Activated T-helper 9 cell treated with anti-CD3 and anti-CD28 coated beads, Interleukin-2, amount 50 U/mL, for 16 hours (primary cell): ENCODE measurements at places on chromosomes 16 and 17.

- DNase-seq: no peak
Measured at GRCh38 chr17:7590743-7591142, 849 bp upstream of the SOX15 start.

GRCh38 chr17:77191244-77191643, 50.5 kb downstream of the SEC14L1 start:
- DNase-seq: no peak

GRCh38 chr17:81468770-81469121, 43.9 kb downstream of the ACTG1 start:
- DNase-seq: no peak

DNA sequence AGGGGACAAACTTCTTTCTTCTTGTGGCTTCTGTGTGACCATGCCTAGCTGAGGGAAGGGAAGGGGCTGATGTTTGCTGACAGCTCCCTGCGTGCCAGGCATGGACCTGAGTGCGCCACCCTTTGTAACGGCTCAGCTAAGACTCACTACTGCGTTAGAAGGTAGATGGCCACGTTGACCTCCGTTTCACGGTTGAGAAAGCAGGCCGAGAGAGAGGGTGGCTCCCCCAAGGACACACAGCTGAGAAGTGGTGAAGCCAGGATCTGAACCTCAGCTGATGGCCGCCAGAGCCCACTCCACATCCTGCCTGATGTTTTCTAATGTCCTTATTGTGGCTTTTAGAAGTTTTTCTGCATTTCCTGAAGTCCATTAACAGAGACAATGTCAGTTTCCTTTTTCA, 45.1 kb downstream of the RGS9 start:
- no peak for DNase-seq

DNA sequence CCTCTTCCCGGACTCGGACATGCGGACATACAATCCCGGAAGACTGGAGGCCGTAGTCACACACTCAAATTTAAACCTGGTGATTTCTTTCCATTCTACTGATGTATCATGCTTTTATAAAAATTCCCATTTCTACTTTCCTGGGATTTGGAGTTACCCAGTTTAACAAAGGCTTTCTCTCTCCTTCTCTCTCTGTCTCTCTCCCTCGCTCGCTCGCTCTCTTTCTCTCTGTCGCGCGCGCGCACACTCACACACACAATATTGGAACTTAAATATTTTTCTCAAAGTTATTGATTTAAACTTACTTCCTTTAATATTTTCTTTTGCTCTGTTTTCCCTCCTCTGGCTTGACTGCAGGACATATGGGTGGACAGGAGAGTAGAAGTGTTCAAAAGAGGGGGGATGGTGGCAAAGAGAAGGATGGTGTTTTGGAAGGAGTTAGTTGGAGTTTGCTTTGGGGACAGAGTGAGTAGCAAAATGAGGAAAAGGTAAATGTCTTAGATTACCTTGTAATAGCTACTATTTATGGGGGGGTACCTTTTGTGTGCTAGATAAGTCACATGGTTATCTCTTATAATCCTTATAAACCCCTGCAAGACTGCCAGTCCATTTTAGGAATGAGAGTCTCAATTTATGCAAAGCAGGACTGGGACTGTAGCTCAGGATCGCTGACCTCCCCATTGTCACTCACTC, 878 bp upstream of the TRIM25 start:
- no peak for DNase-seq

DNA sequence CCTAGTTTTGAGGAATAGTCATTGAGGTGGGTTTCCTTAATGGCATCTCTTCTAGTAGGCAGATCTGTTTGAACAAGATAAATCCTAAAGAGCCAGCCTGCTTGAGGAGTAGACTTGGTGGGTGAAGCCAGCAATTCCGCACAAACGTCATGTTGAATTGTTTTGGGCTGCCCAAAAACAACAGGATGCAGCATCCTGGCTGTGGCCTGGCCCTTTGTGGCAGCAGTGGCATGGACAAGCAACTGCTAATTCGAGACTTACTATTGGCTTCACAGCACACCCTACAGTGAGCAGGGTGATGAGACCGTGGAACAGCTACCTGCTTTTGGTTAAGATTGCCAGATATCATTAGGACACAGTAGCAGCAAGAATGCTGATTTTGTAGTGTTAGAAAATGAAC, 9.3 kb upstream of the VPS4A start:
- DNase-seq: no peak

- DNase-seq: no peak
Measured at GRCh38 chr17:8951206-8951605, 14.3 kb downstream of the PIK3R5 start.

DNA sequence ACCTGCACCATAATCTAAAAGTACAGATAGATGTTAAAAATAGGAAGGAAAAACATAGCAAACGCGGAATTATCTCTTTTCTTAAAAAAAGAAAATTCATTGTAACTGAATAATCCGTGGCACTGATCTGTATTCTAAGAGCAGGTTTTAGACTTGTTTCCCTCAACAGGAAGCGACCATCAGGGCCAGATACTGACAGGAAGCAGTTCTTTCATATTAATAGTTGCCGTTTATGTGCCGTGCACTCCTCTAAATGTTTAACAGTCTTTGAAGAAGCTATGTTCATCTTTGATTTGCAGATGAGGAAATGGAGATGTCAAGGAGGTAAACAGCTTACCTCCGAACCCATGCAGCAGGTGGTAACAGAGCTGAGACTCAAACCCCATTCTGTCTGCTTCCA, 23.6 kb downstream of the DYNLRB2 start:
- no peak for DNase-seq

DNA sequence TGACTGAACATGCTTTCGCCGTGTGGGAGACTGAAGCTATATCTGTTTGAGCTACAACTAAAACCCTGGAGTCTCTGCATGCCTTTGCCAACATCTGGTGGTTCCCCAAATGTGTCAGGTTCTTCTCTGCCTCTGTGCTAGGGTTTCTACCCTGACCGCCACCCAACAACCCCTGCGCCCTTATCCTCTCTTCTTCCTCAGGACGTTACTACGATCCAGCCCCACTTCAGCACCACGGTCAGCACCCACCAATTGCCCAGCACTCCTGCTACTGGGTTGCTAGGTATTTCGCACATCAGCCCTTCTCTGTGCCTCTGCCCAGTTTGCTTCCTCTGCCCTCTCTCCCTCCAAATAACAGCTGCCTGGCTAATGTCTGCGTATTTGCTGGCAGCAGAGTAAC, 106.3 kb upstream of the HSBP1 start:
- DNase-seq: no peak

DNA sequence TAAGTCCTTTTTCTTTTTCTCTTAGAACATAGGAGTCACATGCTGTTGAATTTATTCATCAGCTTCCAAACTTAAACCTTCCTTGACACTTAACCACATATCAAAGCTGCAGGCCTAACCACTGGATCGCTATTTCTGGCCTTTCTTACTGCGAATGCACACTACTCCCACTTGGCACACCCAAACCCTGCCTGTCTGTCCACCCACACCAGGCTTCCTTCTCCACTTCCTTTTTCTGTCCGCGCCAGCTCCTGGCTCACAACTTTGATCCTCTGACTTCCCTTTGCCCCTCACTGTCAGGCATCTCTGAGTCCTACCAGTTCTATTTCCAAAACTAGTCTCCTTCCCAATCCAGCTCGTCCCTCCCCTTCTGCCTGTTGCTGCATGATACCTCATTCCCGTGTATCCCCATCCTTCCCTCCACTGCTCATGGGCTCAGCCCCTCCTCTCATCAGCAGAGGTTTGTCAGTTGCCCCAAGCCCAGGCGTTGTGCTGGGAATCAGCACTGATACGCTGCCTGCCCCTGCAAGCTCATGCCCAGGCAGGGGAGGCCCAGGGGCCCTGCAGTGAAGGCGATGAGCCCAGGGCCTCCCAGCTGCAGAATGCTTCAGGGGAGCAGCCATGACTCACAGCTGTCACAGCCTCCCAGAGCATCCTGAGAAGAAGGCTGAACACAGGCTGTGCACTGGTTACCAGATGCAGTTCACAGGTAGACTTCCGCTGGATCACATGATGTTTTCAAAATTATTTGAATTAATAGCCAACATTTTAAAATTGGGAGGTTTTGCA, 179.8 kb downstream of the KATNIP start:
- no peak for DNase-seq
